AG20443 (cell line): ENCODE measurements at places on chromosomes 12 and 14.

- DNase-seq: no peak
Observed at GRCh38 chr12:31929027-31929526, 30.1 kb upstream of the RESF1 start.

DNA sequence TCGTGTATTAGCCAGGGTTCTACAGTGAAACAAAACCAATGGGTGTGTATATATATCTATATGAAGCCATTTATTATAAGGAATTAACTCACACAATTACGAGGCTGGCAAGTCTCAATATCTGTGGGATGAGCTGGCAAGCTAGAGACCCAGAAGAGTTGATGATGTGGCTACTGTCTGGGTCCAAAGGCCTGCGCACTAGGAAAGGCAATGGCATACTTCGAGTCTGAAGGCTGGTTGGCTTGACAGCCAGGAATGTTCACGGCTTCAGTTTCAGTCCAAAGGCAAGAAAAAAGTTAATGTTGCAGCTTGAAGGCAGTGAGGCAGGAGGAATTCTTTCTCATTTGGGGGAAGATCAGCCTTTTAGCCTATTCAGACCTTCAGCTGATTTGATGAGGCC lies 893.3 kb upstream of the LRFN5 start:
- no peak for DNase-seq

- no peak for DNase-seq
Observed at GRCh38 chr14:103740991-103741689, 25.5 kb downstream of the ZFYVE21 start.

- no peak for DNase-seq
Observed at GRCh38 chr12:96300064-96300463, 100.2 kb downstream of the CDK17 start.

DNA sequence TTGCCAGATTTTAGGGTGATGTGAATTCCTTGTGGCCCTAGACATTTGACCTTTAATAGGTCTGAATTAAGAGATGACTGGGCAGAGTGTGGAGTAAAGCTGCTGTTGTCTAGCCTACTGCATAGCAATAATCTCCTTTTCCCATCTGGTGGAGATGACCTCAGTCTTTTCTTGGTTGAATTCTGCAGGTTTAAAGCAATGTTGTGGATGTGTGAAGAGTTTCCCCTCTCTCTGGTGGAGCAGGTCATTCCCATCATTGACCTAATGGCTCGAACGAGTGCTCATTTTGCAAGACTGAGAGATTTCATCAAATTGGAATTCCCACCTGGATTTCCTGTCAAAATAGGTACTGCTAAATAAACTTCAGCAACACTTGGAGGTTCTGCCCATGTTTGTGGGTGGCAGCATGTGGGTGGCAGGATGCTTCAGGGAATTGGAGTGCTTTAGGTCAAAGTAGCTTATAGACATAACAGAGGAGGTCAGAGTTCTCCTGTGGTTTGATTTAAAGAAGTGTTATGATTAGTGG lies 19.0 kb downstream of the C12orf76 start:
- no peak for DNase-seq

DNA sequence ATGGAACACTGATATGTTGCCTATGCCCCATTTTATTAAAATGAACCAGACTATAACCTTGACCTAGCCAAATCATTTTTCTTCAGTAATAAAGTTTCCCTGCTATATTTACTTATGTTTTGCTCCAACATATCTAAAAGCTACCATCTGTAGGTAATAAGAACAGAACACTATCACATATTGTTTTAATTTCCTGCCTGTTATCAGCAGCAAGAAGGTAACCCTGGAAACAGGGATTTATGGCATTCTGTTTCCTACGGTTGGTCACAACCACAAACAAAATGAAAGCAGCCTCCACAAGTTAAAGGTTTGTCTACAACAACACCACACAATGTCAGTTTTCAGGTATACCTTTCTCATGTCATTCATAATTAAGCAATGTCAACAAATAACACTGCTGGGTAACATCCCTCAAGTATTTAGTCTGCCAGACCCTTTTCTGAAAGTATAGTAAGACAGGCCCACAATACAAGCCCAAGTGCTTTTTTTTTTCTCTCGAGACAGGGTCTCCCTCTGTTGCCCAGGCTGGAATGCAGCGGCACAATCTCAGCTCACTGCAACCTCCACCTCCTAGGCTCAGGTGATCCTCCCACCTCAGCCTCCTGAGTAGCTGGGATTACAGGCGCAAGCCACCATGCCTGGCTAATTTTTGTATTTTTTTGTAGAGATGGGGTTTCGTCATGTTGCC lies 25.5 kb downstream of the GCH1 start:
- DNase-seq: no peak

DNA sequence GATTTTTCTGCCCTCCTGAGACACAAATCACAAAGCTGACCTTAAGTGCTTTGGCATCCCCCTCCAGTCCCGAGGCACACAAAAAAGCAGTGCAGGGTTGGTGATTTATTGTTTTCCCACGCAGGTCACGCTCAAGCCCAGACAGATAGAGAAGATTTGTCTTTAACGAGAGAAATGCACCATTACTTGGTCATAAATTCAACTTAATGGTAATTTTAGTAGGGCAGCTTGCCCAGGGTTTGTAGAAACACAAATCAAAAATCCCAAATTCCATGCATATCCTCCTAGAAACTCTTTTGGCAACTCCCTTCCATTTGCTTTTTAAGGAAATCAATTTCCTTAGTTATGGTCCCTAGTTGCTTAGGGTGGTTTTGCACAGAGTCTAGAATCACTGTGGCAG lies 132.6 kb downstream of the IGF1 start:
- no peak for DNase-seq

- peak; percentile 45 for DNase-seq
Observed at GRCh38 chr12:107400686-107401447, 284.7 kb upstream of the PWP1 start.
